Stimulated activated CD4-positive, alpha-beta T cell treated with anti-CD3 and anti-CD28 coated beads, Interleukin-15, amount 100 ng/mL, for 24 hours (primary cell): ENCODE measurements at places on chromosomes 4 and X.

- DNase-seq = no peak
These were observed 66.1 kb upstream of the ZNF827 start for GRCh38 chr4:146004730-146005129.

DNA sequence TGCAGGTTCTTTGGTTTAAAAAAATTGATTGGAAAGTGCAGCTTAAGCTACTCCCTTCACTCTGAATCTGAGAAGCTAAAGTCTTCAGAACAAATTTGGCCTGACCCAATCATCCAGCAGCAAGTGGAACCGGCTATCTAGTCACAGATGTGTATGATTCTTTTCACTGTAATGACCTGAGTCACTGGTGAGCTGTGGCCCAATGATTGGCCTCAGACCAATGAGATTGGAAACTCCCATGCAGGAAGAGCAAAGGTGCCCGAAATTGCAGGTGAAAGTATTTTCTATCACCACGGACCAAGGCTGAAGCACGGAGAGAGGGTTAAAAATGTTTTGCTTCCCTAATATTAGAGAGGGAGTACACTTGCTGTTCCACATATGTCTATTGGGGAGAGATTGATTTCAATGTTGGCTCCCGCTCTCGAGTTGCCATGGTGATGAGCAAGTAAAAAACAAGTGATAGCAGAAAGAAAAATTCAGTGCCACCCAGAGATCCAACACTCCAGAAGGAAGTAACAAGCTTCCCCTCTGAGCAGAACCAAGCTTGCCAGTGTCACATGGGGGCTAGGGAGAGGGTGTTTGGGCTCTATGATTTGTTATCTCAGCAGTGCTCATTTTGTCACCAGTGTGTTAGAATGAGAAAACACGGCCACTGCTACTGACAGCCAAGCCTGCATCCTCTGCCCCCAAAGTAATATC lies 11.2 kb downstream of the RIPPLY1 start:
- no peak for DNase-seq

DNA sequence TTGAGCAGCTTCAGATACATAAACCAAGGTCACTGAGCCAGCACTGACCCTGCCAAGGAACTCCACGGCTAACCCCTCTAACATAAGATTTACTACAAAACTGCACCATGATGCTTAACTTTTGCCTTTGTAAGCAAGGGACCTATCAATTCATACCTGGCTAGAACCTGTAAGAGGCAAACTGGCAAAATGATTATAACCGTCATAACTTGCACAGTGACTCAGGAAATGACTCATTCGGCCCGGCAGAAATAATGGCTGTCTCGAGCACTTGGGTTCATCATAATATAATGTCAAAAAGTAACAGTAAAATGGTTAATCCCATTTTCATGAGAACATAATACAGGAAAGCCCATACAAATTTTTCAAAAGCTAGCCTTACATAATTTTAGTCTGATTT lies 17.2 kb downstream of the RASGEF1B start:
- DNase-seq = peak; percentile 57

- peak; percentile 1 for DNase-seq
These were observed 35.4 kb upstream of the SPON2 start for GRCh38 chr4:1207603-1208265.

DNA sequence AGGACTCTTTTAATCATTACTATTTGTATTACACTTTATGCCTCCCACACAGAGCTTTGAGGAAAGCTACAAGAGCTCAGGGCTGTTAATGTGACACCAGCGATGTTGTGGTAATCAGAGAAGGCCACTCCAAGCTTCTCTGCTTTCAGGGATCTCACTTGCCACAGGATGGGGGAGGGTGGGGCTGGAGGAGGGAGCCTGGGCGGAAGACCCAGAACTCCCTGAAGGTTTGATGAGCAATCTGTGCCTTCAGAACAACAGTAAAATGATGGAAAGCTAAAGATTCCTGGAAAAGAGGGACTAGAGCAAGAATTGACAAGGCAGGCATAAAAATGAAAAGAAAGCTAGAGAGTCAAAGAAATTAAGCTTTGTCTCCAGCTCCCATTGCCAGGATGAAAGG lies 75.6 kb downstream of the MAML3 start:
- DNase-seq = no peak

DNA sequence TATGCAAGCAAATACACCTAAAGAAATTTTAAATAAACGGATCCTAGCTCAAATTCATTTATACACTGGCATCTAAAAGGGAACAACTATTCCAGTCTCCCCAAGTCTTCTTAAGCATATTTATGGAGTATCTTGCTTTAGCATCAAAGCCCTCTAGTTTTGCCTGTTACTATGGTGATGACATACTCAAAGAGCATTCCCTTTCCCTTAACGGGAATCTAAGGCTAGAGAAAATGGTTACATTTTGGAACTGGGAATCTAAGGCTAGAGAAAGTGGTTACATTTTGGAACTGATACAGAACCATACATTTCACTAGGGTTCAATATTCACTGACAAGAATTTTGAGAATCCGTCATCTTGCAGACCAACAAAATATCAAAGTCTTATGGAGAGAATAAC lies 271.2 kb downstream of the CHIC1 start:
- DNase-seq = no peak

GRCh38 chr4:59728496-59728895 lies 1471.6 kb upstream of the ADGRL3 start:
- DNase-seq = no peak

GRCh38 chrX:104432321-104432720 lies 133.7 kb upstream of the IL1RAPL2 start:
- no peak for DNase-seq

GRCh38 chrX:71872542-71873458 lies 37.8 kb upstream of the NHSL2 start:
- DNase-seq = no peak

GRCh38 chr4:5753366-5753765 lies 42.4 kb downstream of the EVC start:
- no peak for DNase-seq

DNA sequence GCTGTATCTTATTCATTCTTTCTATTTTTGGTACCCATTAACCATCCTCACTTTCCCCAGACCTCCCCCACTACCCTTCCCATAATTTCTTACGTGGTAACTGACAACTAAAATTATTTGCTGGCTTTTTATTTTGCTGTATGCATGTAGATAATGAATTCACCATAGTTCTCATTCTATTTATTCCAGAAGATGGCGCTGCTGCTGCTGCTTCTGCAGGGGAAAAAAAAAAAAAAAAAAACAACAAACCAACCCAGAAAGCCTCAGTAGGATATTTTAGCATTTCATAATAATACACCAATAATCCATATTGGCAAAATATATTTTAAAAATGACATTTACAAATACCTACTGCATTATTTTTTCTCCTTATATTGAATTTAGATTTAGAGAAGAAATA lies 416.6 kb upstream of the MAGEB18 start:
- DNase-seq = no peak

- no peak for DNase-seq
These were observed 670.1 kb upstream of the EPHA5 start for GRCh38 chr4:66340286-66340893.

GRCh38 chr4:48725414-48725813 lies 54.7 kb downstream of the FRYL start:
- DNase-seq = no peak

GRCh38 chr4:2824836-2825381 lies 18.7 kb upstream of the ADD1 start:
- no peak for DNase-seq

- DNase-seq = no peak
These were observed 19.7 kb downstream of the OCRL start for GRCh38 chrX:129559783-129560182.
